ENCODE measurements at places on chromosomes 3 and 15.

DNA sequence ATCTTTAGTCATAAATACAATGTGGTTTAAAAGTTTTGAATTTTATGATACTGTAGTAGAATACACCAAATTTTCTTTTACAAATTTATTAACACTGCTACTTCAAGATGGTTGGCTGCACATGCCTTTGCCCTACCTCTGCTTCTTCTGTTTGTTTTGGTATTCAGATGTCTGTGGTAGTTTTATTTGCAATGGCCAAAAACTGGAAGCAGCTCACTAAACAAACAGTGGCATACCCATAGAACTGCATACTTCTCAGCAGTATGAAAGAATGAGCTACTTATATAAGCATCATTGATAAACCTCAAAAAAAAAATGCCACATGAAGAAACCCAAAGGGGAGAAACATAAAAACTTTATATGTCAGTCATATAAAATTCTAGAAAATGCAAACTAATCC lies 19.5 kb downstream of the ARIH2 start:
- DNase-seq, result no peak

DNA sequence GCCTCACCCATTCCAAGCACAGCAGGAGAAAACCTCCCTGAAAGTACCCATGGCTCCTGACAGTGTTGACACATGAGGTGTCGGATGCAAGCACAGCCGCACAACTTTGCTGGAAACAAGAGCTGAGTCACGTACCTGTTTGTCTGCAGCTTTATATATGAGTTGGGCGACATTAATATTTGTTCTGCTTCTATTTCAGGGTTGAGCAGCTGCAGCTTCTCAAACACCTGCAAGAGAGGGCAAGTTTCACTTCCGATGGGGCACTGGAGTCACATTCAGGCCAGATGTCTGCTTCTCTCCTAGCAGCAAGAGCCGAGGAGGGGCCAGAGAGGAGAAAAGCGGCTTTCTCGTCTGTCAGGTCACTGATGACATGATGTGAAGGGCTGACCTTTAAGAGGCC lies 88.0 kb downstream of the NUP210 start:
- no peak for DNase-seq

DNA sequence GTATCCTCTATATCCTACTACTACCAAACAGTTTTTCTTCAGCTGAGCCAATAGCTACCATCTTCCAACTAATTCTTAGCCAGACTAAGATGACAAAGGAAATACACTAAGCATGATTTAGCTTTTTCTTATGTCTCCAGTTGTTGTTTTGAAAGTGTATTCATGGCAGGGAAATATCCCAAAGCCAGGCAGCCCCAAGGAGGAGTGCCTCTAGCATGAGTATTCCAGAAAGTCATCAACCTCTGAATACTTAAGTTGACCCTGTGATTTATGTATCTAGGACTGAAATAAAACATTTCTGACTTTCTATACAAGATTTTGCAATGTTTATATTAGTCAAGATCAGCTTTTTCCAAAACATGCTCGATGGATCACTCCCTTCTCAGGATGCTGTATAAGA lies 449.1 kb downstream of the IL5RA start:
- no peak for DNase-seq

DNA sequence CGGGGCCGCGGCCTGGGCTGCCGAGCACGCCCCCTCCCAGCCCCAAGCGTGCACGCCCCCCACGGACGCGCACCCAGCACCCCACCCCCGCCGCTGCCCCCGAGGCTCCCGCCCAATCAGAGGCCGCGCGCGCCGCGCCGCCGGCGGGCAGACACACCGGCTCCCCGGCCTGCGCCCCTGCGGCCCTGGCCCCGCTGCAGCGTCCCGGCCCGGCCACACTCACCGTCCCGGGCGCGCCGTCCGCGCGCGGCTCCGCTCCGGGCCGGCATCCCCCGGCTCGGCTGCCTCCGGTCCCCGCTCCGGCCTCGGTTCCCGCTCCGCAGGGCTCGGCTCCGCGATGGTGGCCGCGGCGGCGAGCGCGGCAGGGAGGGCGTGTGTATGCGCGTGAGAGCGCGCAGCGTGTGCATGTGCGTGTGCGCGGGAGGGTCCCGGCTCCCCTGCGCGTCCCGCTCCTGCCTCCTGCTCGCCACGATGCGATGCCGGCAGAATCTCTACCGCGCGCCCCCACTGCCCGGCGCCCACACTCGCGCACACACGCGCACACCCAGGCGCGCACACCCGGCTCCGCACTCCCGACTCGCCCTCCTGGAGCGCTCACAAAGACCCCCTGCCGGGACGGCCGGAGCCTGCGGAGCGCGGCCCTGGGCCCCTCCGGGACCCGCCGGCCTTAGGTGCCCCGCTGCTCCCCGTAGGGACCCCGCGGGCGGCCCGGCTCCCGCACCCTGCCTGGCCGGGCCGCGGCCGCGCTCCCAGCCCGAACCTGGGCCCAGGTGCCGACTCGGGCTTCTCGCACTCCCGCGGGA lies 186.5 kb upstream of the LINGO1 start:
- DNase-seq, result no peak

GRCh38 chr3:63961891-63962290 lies 49.7 kb upstream of the SCAANT1 start:
- no peak for DNase-seq

DNA sequence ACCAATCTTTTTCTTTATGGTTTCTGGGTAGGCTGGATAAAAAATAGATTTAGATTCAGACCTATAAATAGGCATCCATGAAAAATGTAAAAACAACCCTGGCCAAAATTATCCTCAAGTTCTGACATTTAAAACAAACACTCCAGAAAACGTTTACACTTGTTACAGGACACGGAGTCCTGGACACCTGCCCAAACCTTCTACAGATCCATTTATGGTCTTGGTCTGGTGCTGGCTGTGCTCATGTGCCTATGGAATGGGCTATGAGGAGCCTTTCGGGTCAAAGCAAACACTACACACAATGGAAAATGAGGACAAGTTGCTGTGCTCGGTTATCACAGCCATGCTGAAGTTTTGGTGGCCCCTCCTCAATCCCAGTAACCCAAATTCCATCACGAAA lies 108.1 kb downstream of the PDZRN3 start:
- no peak for DNase-seq

DNA sequence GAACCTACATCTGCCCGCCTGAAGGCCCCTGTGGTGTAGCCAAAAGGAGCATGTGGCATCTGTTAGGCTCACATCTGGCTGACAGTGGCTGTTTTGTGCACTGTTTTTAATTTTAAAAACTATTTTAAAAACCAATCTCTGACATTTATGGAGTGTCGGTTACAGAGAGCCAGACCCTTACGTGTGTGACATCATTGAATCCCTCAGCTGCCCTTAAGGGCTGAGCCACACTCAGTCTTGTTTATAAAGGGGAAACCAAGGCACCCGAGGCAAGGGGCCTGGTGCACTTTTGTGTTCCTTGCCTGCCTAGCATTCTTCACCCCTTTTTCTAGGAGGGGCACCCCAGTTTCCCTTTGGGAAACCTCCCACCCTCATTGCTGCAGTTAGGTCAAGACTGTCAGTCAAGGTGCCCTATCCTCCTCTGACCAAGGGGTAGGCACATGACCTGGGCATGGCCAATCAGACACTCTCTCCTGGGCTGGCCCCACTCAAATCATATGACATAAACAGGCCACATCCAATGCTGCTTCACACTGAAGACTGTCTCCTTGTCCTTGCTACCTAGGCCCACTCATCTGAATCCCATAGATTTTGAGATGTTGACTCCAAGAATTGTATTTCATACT lies 105.3 kb downstream of the LSM3 start:
- no peak for DNase-seq

DNA sequence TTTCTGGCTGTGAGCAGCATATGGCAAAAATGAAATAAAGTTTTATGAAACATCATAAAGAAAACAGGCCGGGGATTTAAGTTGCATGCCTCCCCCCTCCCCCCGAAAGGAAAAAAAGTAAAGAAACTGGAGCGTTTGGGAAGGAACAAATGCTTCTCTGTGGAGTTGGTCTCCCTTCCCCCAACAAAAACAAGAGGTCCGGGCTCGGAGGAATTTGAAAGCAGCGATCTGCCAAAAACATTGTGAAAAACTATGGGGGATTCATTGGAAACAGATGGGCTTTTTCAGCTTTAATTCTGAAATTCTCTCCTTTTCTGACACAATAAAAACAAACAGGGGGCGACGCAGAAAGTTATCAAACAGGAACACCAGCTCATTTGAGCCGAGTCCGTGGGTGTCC lies 17.0 kb downstream of the RGMA start:
- DNase-seq, result no peak

- no peak for DNase-seq
Measured at GRCh38 chr15:72579814-72580213, 74.7 kb upstream of the GOLGA6B start.

DNA sequence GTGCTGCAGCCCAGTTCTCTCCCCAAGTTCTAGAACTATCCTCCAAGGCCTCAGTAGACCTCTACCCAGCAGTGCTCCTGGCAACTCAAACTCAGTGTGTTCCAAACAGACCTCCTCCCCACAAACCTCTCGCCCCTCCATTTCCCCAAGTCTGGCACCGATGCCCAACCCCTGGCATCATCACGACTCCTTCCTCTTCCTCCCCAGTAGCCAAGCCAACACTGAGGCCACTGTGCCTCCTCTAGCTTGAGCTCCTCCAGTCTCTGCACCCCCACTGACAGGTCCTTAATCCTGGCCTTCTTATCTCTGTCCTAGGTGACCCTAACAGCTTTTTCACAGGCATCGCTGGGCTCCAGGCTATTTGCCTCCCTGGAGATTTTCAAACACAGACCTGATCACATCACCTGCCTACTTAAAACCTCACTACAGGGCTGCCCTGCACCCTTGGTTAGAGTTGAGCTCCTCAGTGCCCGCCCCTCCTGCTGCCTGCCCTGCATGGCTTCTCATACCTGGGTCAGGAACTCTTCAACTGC lies 6.8 kb downstream of the ARPIN start:
- DNase-seq, result no peak

DNA sequence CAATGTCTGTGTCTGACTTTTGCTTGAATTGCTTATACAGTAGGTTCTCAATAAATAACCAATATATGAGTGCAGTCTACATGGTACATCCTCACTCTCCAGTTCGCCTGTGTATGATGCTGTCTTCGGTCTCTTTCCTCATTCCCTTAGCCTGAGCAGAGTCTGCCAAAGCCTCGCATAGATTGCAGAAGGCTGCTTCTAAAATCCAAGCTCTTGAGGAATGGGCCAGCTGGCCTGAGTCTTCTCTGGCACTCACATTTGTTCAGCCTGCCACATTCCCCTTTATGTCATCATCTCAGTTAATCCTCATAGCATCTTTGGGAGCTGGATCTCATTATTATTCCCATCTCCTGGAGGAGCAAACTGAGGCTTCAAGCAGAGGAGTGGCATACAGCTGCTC lies 27.2 kb upstream of the ADAMTS7 start:
- DNase-seq, result no peak

DNA sequence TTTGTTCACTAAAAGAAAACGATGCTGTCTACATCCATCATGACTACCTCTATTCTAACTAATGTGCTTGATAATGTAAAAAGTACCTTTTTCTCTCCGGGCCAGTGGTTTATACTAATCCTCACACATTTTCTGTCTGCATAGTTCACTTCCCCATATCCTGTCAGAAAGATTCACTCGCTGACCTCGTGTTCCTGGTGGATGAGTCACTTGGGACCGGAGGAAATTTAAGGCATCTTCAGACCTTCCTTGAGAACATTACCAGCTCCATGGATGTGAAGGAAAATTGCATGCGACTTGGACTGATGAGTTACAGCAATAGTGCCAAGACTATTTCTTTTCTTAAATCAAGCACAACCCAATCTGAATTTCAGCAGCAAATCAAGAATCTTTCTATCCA lies 33.8 kb downstream of the COL6A5 start:
- no peak for DNase-seq

GRCh38 chr15:72037321-72037720 lies 80.6 kb downstream of the MYO9A start:
- DNase-seq, result no peak

DNA sequence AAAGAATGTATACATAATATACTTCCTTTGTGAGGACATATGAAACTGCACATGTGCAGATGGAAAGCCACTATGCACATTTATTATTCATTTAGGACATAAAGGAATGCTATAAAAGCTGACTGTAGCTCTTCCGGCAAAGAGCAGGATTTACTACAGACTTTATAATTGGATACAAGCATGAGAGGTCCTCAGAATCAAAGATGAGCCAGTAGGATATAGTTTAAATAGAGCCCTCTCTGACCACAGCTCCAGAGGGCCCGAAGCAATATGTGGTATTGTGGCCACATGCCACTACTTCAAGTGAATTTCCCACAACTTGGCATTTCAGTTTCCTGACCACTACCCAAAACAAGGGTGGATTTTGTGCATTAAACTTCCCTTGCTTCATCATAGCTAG lies 140.9 kb downstream of the ATP8B4 start:
- no peak for DNase-seq

DNA sequence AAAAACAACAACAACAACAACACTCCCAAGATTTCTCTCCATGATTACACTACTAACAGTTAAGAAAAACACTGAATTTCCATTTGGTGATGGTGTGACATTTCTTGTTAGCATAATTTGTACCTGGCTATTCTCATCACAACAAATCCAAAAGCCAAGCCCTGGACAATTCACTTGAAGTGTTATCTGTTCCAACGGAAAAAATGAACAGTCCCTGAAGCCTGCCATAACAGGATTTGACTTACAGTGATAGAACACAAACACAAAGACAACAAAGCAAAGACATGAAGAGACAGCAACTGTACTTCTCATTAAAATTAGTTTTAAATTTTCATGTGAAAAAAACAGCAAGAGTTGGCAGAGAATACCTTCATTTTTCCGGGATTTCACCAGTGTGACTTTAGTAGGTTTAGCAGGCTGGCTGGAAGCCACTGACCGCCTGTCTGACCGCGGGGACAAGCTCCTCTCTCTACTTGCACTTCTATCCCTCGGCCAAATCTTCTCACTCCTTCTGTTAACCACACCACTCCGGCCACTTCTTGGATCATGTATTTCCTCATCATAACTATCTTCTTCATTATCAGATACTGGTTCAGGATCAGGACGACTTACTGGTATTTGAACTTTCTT lies 56.3 kb downstream of the TJP1 start:
- DNase-seq, result no peak

Data from HS-27A (cell line).